ENCODE measurements at places on chromosomes 7 and 10. TPM values are rescaled to one million over a fixed set of nuclear protein-coding genes. Genes with fewer than 3 reads are reported as not detected.

GRCh38 chr10:126101736-126102135 is 205.4 kb downstream of the FANK1 start:
- peak; percentile 33 for DNase-seq
- H3K4me3 ChIP-seq, result no peak overlapping the region
- H3K36me3 ChIP-seq, result no peaks in the 10 kb centered on the region
- peak overlapping the region; percentile 47 for H3K27ac ChIP-seq

- H3K36me3 ChIP-seq, result no peaks in the 10 kb centered on the region
- no peak for DNase-seq
- H3K27ac ChIP-seq, result no peak overlapping the region
- H3K27me3 ChIP-seq, result no peaks in the 10 kb centered on the region
- no peaks in the 10 kb centered on the region for H3K4me1 ChIP-seq
- no peak overlapping the region for H3K4me3 ChIP-seq
Observed at GRCh38 chr7:117250801-117251200, 72.1 kb downstream of the WNT2 start.

GRCh38 chr7:99786726-99787335 is 2.8 kb upstream of the CYP3A4 start:
- no peak overlapping the region for H3K27ac ChIP-seq
- H3K4me3 ChIP-seq, result no peak overlapping the region
- H3K27me3 ChIP-seq, result peaks cover 48% of the 10 kb centered on the region

- no peaks in the 10 kb centered on the region for H3K4me1 ChIP-seq
- peaks cover 6% of the 10 kb centered on the region for H3K27me3 ChIP-seq
- H3K36me3 ChIP-seq, result no peaks in the 10 kb centered on the region
Observed at GRCh38 chr10:4720463-4720862, 105.5 kb upstream of the AKR1E2 start.

DNA sequence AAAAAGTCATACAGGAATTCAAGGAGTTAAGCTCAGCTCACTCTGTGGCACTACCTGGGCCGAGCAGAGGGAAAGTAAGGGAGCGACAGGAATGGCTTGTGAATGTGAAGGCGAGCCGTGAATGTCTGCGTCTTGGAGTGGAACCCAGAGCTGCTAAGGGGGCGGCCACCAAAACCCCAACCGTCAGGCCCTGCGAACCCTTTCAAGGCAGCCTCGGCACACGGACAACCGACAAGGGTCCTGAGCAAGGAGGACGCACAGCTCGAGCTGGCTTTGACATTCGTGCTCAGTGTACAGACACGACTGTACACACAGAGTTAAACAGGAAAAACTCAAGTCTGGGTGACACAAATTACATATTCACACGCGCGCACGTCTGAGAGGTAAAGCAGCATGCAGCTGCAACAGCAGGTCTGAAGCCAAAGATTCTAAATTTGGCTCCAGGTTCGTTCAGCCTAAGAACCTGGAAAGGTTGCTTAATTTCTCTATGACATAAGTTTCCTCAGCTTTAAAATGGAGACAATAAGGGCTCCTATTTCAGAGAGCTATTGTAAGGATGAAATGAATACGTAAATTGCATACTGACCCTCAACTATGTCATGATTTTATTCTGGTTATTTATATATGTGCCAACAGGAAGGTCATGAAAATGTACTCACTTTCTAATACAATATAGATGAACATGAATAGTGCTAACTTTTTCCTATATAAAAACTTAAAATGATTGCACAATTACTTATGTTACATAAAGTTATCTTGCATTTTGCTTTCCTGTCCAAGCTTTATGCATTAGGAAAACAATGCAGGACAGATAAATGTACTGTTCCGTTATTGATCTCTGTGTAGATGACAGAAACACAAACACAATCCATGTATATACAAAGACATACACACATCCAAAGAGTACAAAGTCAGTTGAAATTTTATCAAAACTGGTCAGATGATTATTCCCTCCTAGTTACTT is 192.9 kb downstream of the ZMYND11 start:
- DNase-seq, result no peak
- H3K27me3 ChIP-seq, result no peaks in the 10 kb centered on the region
- peaks cover 51% of the 10 kb centered on the region for H3K4me1 ChIP-seq
- H3K27ac ChIP-seq, result no peak overlapping the region
- no peaks in the 10 kb centered on the region for H3K36me3 ChIP-seq

DNA sequence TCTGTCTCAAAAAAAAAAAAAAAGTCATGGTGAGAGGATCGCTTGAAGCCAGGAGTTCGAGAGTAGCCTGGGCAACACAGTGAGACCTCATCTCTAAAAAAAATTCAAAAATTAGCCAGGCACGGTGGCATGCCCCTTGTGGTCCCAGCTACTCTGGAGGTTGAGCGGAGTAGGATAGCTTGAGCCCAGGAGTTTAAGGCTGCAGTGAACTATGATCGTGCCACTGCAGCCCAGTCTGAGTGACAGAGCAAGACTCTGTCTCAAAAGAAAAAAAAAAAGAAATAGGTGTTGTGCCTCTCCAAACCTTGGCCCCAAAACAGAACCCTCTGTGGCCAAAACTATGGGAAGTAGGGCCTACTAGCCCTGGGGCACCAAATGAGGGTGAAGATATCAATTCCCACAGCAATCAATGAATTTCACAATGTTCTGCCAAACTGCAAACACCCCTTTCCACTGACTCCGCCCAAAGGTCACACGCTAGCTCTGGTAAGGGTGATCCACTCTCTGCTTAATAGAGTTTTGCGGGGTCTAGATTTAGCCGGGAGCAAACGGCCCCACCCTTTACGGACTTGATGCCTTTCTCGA is 16.9 kb downstream of the SSC4D start:
- H3K27ac ChIP-seq, result peak overlapping the region; percentile 96
- H3K36me3 ChIP-seq, result no peaks in the 10 kb centered on the region
- no peak for DNase-seq
- H3K27me3 ChIP-seq, result no peaks in the 10 kb centered on the region
- H3K4me1 ChIP-seq, result peaks cover 7% of the 10 kb centered on the region

DNA sequence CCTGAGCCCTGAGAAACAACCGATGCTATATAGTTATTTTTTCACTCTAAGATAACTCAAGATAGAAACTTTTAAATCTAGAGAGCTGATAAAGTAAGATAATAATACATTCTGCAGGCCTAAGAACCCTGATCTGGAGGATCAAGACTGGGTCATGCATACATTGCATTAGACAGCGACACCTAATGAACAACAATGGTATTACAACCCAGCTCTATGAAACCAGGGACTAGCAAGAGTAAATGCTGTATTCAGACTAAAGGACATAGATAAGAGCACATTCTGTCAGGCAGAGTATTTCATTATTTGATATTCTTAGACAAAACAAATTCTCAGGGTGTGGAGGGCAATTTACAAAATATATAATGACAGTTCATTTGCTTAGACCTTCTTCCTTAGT is 148.6 kb downstream of the GRK5 start:
- H3K36me3 ChIP-seq, result peaks cover 28% of the 10 kb centered on the region
- no peak overlapping the region for H3K27ac ChIP-seq
- DNase-seq, result no peak
- no peak overlapping the region for H3K4me3 ChIP-seq
- H3K27me3 ChIP-seq, result no peaks in the 10 kb centered on the region

- no peaks in the 10 kb centered on the region for H3K36me3 ChIP-seq
- H3K27me3 ChIP-seq, result no peaks in the 10 kb centered on the region
- H3K27ac ChIP-seq, result no peak overlapping the region
- no peak for DNase-seq
- no peaks in the 10 kb centered on the region for H3K4me1 ChIP-seq
Observed at GRCh38 chr10:75070961-75071428, 40.5 kb upstream of the SAMD8 start.

DNA sequence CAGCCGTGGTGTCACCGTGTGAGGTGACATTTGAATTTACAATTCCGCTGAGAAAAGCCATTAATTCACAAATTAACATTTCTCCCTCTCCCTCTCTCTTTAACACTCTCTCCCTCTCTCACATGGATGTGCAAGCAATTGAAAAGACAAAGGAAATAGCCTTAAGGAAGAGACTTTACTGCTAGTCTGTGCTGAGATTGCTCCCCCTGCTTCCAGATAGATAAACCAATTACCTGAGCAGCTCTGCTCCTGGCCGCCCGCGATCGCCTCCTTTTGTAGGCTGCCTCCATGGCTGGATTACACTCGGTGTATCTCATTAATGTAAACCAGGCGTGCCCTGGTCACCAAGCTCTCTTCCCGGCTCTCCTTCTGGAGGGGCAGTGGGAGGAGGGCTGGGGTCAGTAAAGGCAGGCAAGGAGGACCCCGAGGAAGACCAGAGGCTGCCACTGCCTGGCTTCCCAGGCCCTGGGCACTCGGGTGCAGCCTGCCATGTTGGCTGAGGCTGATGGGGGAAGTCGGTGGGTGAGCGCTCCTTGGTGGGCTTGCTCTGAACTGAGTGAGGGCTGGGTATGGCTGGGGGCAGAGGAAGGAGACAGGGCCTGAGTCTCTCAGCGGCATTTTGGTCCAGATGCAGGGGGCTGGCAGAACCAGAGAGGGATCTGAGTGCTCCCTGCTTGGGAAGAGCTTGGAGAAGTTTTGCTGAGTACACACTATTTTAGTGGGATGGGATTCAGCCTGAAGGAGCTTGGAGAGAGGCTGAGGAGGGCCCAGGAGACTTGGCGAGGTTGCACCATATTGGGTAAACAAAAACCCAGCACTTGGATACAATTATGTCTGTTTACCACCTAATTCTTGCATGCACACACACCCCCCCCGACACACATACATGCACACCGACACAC is 42.9 kb downstream of the PAX2 start:
- no peak overlapping the region for H3K4me3 ChIP-seq
- no peaks in the 10 kb centered on the region for H3K36me3 ChIP-seq
- no peak for DNase-seq
- H3K4me1 ChIP-seq, result no peaks in the 10 kb centered on the region

- DNase-seq, result no peak
- H3K4me1 ChIP-seq, result no peaks in the 10 kb centered on the region
- no peak overlapping the region for H3K4me3 ChIP-seq
- no peaks in the 10 kb centered on the region for H3K36me3 ChIP-seq
Observed at GRCh38 chr10:71554671-71555070, 158.0 kb downstream of the CDH23 start.

DNA sequence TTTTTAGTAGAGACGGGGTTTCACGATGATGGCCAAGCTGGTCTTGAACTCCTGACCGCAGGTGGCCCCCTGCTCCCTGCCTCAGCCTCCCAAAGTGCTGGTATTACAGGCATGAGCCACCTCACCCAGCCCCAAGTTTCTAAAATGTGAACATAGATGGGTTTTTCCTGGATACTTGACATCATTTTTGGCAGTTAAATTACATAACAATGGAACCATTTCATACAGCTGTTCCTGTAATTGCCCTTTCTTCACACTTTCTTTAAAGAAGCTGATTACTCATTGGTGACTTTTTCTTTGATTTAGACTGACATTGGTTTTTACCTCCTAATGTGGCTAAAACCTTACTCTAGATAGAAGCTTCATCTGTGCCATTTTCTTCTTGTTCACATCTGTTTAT is 5.9 kb downstream of the ZKSCAN1 start:
- no peak overlapping the region for H3K27ac ChIP-seq
- H3K27me3 ChIP-seq, result no peaks in the 10 kb centered on the region
- H3K36me3 ChIP-seq, result peaks cover 7% of the 10 kb centered on the region
- peaks cover 22% of the 10 kb centered on the region for H3K4me1 ChIP-seq
- DNase-seq, result no peak

- no peak overlapping the region for H3K27ac ChIP-seq
- peaks cover 5% of the 10 kb centered on the region for H3K36me3 ChIP-seq
- H3K4me3 ChIP-seq, result peak overlapping the region; percentile 94
- H3K27me3 ChIP-seq, result peaks cover 77% of the 10 kb centered on the region
Observed at GRCh38 chr10:68560943-68561864, 1.1 kb downstream of the TET1 start.

DNA sequence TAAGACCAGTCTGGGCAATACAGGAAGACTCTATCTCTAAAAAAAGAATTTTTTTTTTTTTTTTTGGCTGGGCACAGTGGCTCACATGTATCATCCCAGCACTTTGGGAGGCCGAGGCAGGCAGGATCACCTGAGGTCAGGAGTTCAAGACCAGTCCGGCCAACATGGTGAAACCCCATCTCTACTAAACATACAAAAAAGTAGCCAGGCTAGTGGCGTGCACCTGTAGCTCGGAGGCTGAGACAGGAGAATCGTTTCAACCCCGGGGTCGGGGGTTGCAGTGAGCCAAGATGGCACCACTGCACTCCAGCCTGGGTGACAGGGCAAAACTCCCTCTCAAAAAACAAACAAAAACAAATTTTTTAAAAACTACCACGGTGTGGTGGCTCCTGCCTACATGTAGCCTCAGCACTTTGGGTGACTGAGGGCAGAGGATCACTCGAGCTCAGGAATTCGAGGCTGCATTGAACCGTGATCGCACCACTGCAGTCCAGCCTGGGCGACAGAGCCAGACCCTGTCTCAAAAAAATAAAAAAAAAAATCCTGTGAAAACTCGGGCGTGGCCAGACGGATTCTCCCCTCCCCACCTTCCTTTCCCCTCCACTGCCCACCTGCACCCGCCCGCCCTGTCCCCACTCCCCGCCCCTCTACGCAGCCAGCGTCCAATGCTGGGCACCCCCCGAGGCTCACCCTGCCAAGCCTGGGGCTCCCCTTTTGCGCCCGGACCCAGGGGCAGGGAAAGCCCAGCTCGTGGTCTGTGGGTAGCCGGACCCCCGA is 745 bp upstream of the ORAI2 start:
- peaks cover 7% of the 10 kb centered on the region for H3K36me3 ChIP-seq
- peaks cover 62% of the 10 kb centered on the region for H3K4me1 ChIP-seq
- H3K4me3 ChIP-seq, result peak overlapping the region; percentile 94
- H3K27me3 ChIP-seq, result no peaks in the 10 kb centered on the region
- DNase-seq, result peak; percentile 75

DNA sequence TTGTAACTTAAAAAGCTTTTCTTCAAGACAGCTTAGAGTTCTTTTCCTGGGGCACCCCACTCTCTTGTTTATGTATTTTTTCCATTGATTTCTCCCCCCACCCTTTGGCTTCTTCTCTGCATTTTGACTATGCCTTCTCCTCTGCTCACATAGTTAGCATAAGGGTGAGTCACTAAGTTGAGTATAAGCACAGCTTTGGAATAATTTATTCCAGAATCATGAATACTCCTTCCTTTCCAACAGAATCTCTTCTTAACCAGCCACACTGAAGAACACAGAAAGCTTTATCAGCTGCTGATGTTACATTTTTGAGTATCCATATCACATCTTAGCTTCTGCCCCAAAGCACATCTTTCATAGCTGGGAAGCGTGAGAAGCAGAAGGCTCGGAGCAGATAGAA is 449.5 kb upstream of the MKI67 start:
- no peak overlapping the region for H3K27ac ChIP-seq
- no peaks in the 10 kb centered on the region for H3K27me3 ChIP-seq
- no peaks in the 10 kb centered on the region for H3K36me3 ChIP-seq

DNA sequence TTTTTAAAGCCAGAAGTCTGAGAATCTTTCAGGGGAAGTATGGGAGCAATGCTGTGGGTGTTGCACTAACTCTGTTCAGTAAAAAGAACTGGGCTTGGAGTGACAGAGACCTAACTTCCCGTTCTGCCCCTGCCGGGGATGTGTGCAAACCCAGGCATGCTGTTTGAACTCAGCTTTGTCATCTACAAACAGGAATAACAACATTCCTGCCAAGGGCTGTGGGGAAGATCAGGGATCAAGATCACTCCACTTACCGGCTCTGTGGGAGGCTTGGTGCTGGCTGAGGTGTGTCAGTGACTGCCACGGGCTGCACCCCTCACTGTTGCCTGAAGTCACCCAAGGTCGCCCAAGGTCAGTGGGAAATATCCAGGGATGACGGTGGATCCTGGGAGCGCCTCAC is 23.1 kb upstream of the DRGX start:
- no peaks in the 10 kb centered on the region for H3K4me1 ChIP-seq

Gene POLR2J3
- polyA plus RNA-seq, result 64.7 TPM

Gene ZNF467
- polyA plus RNA-seq, result 0.28 TPM

Gene STK31
- not detected for polyA plus RNA-seq

Gene RPEL1
- polyA plus RNA-seq, result not detected

Gene FKBP6
- polyA plus RNA-seq, result not detected

Gene SNX10
- polyA plus RNA-seq, result 169 TPM

Measured in naive B cell (primary cell).